ENCODE measurements at places on chromosomes 11 and 22.

DNA sequence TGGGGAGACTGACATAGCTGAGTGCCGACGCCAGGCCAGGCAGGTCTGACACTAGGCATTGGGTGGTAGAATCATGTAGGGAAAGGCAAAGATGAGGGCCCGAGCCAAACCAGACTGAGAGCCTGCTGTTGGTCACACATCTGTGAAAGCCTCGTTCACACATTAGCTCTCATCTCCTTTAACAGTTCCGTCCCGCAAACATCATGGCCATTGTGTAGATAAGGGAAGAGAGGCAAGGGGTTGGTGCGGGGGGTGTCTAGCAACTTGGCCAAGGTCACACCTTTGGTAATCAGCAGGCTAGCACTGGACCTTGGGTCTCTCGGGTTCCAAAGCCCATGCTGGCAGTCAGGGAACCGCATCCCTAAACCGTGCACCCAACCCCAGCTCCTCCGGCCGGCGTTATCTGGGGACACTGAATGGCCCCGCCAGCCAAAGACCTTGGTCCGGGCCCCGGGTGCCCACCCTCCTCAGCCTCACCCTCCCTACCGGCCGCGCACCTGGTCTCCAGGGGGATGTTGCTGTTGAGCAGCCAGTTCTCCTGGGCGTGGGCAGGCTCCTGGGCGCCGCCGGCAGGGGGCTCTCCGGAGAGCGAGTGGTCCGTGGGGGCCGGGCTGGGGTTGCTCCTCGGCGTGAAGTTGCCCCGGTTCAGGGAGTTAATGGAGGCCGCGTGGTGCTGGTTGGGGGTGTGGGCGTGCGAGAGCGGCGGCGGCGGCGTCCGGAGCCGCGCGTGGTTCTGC is 328.3 kb upstream of the NARS2 start:
- no peak for DNase-seq

DNA sequence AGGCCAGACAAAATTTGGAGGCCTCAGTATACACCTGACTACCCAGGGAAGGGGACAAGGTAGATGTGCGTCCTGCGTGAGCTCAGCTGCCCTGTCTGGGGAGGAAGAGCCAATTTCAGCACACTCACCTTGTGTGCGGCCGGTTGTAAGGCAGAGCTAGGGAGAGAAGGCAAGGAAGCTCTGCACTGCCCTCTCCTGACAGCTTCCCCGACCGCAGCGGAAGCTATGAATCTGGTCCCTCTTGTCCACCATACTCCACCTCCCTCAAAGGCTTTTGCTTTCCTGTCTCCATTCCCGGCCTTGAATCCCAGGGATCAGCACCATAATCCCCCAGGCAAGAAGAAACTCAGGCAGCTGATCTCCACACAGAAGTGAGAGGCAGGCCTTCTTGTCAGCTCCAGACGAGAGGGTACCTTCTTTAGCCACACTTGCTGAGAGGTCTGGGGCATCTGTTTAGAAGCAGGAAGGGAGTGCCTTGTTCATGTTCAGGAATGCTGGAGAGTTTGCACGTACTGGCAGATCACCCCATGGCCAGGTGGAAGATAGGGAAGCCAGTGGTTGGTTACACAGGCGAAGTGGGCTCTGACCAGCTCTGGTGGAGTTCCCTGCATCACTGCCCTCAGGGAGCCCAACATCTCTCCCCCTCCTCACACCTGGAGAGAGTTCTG is 62.5 kb downstream of the FEZ1 start:
- peak; percentile 60 for DNase-seq

DNA sequence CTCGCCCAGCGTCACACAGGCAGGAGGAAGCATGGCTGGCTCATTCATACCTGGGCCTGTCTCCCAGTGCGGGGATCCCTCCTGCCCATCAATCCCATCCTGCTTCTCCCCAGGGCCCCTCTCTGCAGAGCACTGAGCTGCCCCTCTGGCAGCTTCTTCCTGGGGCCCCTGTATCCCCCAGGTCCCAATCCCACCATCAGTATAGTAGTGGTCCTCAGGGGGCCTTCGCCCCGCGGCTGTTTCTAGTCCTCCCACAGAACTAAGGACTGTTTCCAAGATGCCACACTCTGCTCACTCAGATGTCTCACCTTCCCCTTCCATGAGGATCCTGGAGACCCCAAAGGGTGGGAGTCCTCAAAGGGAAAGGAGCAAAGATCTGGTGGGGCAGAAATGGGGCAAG is 97.6 kb downstream of the PDE2A start:
- DNase-seq, result no peak

DNA sequence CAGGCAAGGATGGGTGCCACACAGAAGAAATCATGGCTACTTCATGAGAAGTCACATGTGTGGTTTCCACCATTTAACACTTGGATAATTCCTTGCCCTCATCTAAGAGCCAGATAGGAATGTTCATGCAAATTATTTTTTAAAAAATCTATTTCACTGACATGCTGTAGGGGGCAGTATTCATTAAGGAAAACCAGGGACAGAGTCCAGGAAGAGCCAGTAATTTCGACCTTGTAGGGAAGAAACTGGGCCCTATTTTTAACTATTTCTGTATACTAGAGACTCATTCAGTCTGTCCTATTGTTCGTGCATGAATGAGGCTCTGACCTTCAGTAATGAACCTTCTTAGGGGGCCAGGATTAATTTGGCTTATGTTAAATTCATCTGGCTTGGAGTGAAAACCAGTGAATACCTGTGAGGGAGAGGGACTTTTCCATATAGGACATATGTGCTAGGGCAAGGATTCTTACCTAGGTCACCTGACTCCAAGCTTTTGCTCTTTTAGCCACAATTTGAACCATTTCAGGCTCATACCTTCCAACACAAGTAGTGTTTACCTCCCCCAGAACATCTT is 192.7 kb downstream of the NAV2 start:
- no peak for DNase-seq

DNA sequence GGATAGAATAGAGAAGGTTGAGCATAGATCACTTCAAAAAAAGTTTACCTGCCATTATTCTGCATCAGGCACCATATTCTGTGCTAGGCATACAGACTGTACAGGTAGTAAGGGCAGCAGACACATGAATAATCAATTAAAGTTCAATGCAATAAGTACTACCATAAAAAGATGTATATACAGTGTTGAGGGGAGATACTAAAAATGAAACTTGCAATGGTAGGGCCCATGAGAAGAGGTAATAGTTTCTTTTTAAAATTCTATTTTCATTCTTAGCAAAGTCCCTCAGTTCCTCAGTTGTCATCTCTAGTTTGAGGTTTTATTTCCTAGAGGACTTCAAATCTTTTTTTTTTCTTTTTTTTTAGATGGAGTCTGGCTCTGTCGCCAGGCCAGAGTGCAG is 819.9 kb downstream of the FAM181B start:
- DNase-seq, result no peak

- no peak for DNase-seq
Observed at GRCh38 chr11:76824980-76825725, 35.6 kb upstream of the ACER3 start.

DNA sequence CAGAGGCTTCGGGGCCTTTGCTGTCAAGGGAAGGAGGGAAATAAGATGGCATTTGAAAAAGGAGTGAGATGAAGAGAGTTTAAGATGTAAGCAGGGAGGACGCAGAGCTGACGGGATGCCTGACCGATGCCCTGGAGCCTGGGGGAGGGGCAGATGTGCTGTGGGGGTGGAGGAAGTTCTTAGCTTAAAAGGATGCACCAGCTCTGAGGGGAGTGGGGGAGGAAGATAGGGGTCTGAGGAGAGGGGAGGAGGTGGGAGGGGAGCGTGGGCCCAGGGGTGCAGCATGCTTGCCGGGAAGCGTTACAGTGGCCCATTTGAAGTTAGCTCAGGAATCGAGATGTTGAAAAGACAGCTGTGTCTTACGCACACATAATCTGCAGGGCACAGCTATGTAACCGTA is 56.3 kb downstream of the RPS6KA4 start:
- no peak for DNase-seq

All from putamen (tissue), 1 donor.